ENCODE measurements at places on chromosomes 11 and 22. TPM values are rescaled to one million over a fixed set of nuclear protein-coding genes. Genes with fewer than 3 reads are reported as not detected.

CCDC81 gene
- 0.47 TPM for total RNA-seq

GRCh38 chr11:78351193-78351592 is 66.4 kb downstream of the GAB2 start:
- no peak for DNase-seq

- no peak for DNase-seq
These were observed 18.8 kb downstream of the APOL2 start for GRCh38 chr22:36220451-36220921.

DNA sequence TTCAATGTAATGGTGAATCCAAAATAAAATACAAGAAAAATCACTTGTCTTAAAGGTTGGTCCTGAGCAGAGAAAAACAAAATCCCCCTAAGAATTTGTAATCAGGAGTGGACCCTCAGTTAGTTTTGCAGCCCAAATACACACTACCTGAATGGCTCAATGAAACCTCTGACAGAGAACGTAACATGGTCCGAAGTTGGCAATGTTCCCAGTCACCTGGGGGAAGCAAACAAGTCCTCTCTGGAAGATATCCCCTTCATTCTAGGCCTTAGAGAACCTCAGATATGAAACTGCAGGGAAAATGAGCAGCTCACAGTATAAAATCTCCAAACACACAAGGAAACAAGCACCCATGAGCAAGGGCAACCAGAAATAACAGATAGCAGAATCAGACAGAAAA is 58.2 kb downstream of the MORC2 start:
- no peak for DNase-seq

DNA sequence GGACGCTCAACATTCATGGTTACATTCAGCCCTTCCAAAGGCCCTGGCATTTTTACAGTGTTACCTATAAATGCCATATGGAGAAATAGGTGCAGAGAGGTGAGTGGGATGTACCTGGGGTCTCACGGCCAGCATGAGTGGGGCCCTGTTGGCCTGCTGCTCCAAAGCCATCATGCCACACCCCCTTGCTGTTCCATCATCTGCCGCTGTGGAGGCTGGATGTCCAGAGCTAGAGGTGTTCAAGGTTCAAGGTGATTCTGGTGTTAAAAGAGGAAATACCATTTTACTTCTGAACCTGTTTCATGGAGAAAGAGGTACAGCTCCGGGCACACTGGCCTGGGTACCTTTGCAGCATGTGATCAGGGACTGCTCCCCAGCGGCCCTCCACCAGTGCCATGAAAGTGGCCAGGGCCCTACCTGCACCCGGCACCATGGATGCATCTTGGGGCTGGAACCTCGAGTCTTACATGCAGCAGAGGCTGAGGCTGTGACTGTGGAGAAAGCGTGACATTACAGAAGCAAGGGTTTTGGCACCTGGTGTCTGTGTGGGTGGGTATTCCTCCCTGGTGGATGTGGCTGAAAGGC is 68.6 kb downstream of the PARVB start:
- no peak for DNase-seq

DNA sequence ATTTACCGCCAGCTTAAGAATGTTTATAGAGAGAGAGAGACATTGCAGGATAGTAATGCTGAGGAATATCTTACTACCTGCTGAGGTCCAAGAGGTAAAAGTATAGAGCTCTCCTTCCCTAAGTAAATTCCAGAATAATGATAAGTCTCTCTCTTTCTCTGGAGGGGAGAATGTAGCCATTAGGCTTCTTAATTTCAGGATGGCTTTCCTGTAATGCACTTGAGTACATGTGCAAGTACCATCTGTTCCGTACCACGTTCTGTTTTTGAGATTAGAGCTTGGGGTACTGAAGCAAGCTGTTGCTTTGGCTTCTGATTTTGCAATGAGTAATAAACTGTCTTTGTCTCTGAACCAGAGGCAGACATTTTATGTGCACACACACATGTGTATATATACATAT is 1314.0 kb downstream of the JRKL start:
- no peak for DNase-seq
